ENCODE measurements at places on chromosomes 5 and 9. TPM values are rescaled to one million over a fixed set of nuclear protein-coding genes. Genes with fewer than 3 reads are reported as not detected.
A peak's percentile ranks its signal among the peaks of the same experiment; 100 is the strongest.

Gene CNOT6
- total RNA-seq: 19.9 TPM

Gene FLT4
- total RNA-seq: 18.0 TPM

Gene IL5
- not detected for total RNA-seq

Gene PCSK1
- total RNA-seq: 18.5 TPM

Gene FOXD4
- total RNA-seq: 0.32 TPM

Gene TAS2R1
- not detected for total RNA-seq

Gene LRRC8A
- total RNA-seq: 58.3 TPM

Gene TMEM252
- total RNA-seq: not detected

Gene PDE6A
- not detected for total RNA-seq

Gene SOHLH1
- not detected for total RNA-seq

GRCh38 chr9:123157221-123157620 lies 111.2 kb downstream of the STRBP start:
- no peak for DNase-seq

GRCh38 chr9:68762570-68762969 lies 57.5 kb downstream of the PIP5K1B start:
- no peak for DNase-seq

DNA sequence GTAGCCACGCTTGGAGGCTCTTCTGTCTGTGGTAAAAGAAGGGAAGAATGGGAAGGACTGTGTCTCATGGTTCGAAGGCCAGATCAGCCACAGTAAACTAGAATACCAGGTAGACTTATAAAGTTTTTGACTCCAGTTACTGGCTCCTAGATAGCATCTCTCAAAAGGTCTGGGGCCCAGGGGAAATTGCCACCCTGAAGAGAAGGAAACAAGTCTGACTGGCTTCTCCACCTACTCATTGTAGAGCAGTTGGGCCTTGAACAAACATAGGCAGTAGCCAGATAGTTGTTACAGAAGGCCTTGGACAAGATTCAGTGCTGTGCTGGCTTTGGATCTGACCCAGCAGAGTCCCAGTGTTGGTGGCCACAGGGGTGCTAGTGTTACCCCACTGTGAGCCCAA lies 890.4 kb downstream of the EFNA5 start:
- DNase-seq: no peak

DNA sequence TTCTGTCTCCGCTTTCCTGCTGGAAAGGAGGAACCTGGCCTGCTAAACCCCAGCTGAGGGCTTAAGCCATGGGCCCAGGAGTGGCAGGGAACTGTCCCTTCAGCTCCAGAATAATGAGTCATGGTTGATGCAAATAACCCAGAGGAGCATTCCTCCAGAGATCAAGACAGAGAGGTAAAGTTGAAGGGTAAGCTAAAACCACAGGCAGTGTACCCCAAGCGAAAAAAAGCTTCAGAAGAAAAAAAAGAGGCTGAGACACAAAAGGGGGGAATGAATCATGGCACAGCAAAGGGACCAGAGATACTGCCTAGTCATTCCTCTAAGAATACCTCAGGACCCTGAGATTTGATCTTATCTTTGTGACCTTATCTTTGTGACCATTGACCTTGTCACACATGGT lies 199.5 kb upstream of the TAS2R1 start:
- no peak for DNase-seq

DNA sequence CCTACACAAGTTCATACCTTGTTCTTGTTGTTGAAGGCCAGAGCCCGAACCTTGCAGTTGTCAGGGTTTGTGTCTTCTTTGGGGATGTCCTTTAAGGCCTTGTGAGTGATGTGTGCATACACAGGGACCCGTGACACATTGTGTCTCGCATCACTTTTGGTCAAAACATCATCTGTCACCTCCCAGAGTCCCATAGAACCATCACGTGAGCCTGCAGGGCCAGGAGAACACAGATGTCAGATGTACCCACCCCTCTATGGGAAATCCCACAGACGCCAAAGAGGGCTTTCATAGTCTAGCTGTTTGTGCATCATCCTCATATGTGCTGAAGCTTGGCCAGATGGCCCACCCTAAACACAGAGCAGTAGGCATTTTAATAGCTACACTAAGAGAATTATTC lies 28.2 kb downstream of the DCAF12 start:
- no peak for DNase-seq

- peak; percentile 91 for DNase-seq
These were observed 80.7 kb downstream of the C9orf152 start for GRCh38 chr9:110126986-110127864.

- peak; percentile 78 for DNase-seq
These were observed 3.7 kb upstream of the COL5A1 start for GRCh38 chr9:134637696-134638501.

DNA sequence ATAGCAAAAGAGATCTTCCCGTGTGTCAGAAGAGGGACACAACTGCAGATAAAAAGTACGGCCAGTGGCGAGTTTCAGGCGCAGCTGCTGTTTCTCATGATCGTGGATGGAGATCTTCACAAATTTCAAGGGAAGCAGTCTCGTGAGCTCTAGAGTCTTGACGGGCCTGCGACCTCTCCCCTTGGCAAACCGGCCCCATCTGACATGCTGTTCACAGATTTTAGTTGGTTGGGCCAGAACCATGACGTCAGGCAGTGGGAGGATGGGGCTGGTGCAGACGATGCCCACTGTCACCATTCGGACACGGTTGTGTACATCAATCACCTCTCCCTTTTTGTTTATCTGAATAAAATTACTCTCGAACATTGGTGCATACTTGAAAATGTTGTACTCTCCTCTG lies 396 bp downstream of the GARIN3 start:
- DNase-seq: no peak

- DNase-seq: no peak
These were observed 25.8 kb upstream of the CD180 start for GRCh38 chr5:67222243-67223025.

DNA sequence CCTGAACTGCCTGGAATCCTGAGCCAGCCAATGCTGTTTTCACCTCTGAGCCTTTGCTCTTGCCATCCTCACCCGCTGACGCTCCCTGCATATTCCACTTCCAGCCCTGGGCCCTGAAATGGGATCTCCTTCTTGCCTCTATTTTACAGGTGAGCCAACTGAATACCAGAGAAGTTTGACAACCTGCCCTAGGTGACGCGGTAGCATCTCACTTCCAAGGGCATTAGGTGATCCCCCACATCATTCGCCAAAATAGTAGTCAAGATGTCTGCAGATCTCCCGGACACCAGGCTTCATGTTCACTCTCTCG lies 43.5 kb downstream of the FOXI1 start:
- DNase-seq: no peak

- no peak for DNase-seq
These were observed 133.8 kb upstream of the RANBP3L start for GRCh38 chr5:36435516-36435915.

DNA sequence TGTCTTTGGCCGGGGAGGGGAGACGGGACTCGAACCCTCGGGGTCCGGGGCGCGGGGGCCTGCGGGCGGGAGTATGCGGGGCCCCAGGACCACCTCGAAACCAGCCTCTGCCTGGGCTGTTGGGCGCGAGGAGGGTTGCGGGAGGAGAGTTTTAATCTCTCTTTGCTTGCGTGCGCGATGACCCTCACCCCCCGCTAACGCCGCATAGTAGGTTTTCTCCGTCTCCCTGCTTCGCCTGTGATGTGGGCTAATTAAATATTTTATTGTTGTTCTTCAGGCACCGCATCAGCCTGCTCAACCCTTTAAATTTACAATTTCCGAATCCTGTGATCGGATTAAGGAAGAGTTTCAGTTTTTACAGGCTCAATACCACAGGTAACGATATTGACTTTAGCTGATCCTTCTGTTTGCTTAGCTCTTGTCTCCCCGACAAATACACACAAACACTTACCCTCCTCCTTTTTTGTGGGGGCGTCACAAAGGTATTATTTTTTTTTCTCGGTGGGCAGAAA lies 1.7 kb downstream of the TLE4 start:
- no peak for DNase-seq

DNA sequence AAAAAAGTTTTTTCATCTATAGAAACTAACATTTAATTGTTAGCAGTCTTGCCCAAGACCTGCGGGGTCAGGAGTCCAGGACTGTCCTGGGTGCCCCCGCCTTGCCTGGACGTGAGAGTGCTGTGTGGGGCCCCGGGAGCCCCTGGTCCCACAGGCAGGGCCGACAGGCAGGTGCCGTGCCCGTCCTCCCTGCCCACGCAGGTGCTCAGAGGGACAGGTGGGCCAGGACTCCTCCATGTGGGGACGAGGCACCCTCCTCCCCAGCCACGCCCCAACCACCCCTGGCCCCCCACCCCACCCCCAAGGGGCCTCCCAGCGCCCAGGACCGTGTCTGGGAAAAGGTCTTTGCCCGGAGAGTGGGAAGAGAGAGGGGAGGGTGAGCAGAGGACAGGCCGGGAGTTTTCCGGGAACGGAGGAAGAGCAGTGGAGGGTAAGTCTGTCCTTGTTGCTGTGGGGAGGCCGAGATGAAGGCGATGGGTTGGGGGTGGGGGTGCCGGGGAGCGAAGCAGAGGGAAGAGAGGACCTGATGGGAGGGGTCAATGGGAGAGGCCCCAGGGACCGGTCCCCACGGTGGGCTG lies 2.7 kb upstream of the LCN12 start:
- DNase-seq: no peak

DNA sequence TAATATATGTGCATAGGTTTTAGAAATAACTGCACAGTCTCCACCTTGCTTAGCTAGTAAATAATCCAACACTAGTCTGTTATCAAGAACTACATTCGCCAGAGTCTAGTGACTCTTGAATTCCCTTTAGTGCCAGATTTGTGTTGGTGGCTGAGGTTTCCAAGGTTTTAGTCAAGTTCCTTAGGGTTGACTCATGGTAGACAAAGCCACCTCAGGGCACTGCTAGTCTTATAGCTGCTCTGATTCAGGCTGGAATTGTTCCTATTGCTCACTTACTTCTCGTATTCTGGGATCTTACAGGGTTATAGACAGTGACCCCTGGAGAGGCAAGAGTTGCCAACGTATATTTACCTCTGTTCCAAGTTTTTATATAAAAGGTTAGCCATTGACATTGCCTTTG lies 1369.8 kb upstream of the CDH9 start:
- no peak for DNase-seq

DNA sequence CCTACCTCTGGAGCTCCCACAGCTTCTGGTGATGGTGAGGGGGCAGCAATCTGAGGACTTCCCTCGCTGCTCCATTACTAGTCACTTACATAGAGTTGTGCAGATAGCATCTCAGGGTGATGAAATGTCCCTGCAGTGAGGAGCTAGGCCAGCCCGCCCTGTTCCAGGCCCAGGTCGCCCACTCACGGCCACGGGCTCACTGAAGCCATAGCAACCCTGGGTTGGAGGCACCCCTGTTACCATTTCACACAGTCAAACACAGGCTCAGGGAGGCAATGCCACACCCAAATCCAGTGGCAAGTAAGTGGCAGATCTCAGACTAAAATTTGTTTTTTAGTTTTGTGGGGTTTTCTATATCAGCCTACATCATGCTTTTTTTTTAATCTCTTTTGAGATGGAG lies 19.6 kb downstream of the SH2D3C start:
- DNase-seq: no peak

- DNase-seq: no peak
These were observed 275.0 kb downstream of the ARHGEF28 start for GRCh38 chr5:73901043-73901442.

- DNase-seq: no peak
These were observed 311.3 kb downstream of the GADD45G start for GRCh38 chr9:89916001-89916597.

- no peak for DNase-seq
These were observed 23.8 kb upstream of the ANKRD33B start for GRCh38 chr5:10540036-10540544.

- DNase-seq: no peak
These were observed 175.6 kb downstream of the IRX2 start for GRCh38 chr5:2575871-2576270.

DNA sequence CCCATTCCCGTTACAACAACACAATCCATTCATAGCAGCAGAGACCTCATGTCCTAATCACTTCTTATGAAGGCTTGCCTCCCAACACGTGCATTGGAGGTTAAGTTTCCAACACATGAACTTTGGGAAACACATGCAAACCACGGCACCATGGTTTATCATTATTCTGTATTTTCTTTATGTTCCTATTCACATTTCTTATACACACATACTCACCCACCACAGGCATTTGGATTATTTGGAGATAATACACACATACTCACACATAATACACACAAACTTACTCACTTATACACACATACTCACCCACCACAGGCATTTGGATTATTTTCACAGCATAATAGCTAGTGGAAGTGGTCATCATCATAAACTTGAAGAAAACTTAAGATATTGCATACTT lies 75.6 kb downstream of the C7 start:
- no peak for DNase-seq

DNA sequence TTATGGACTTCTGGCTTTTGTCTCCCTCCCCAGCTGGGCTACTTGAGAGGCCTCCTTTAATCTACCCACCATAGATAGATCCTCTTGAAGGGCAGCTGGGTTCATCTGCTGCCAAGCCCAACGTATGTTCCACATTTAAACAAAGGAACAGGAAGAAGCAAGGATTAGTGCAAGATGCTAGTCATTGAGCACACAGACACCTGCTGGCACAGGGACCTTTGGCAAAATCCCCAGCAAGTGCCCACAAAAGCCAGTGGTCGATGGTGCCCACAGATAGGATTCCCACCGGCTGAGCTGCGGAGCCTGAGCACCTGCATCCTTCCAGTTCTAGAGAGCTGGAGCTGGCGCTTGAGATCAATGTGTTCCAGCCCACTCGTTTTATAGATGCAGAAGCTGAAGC lies 57.7 kb upstream of the SHB start:
- peak; percentile 45 for DNase-seq

- no peak for DNase-seq
These were observed 3.6 kb upstream of the OTP start for GRCh38 chr5:77641963-77642737.

- peak; percentile 79 for DNase-seq
These were observed 18.5 kb upstream of the EXOC3 start for GRCh38 chr5:424301-425110.

DNA sequence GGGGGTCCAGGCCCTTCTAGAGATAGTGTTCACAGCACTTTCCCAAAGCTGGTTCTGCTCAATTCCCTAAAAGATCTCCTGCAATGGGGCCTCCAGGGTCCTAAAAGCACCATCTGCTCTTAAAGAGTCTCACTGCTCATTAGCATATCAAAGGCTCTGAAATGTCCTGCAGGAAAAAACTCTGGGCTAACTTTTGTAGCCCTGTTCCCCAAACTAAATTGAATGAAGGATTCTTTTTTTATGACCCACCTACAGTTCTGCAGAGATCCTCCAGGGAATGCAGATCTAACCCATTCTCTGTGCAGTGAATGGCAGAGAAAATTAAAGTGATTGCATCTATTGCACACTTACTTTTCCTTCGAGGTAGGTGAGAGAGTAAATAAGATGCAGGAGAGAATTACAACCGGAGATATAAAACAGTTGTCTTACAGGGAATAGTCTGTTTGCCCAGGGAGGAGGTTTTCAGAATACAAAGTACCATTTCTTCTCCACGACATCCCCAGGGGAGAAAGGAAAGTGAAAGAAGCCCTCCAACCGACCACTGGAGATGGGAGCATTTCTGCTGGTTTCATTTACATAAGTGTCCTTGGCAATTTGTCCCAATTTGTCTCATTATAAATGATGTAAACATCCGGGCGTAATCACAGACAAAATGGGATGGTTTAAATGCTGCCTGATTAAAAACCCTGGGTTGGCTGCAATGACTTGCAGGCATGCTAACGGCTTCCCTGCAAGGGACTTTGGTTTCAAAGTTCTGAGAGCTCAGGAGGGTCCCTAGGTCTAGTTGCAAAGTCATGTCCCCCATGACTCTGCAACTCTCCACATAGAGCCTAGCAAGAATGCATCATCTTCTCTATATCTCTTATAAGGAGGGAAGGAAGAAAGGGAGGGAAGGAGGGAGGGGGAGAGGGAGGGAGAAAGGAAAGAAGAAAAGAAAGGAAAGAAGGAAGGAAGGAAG lies 114.0 kb downstream of the KCNIP1 start:
- no peak for DNase-seq
